ENCODE measurements at places on chromosomes 11 and 22. TPM values are rescaled to one million over a fixed set of nuclear protein-coding genes. Genes with fewer than 3 reads are reported as not detected.

ARHGEF12 gene
- 34.0 TPM for total RNA-seq

RAG1 gene
- total RNA-seq, result 0.53 TPM

C1QTNF4 gene
- not detected for total RNA-seq

CATSPER1 gene
- 0.24 TPM for total RNA-seq

Measured in SJCRH30 (cell line).